CD4-positive, alpha-beta T cell (primary cell): ENCODE measurements at places on chromosomes 3 and 15.

DNA sequence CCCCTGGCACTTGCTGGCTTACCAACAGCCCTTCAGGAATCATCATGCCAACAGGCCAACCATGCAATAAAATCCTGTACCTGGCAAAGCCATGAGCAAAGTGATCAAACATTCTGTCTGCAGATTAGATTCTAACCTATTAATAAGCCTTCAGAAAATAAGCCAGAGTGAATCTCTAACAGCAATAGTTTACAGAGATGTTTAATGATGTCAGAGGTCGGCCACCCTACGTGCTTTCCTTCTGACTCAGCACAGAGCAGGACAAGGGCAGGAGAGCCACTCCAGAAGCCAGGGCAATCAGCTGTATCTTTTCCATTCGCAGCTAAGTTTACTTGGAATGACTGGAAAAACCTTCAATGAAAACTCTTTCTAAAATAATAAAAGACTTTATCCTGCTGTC lies 13.1 kb downstream of the COL8A1 start:
- no peak for DNase-seq

DNA sequence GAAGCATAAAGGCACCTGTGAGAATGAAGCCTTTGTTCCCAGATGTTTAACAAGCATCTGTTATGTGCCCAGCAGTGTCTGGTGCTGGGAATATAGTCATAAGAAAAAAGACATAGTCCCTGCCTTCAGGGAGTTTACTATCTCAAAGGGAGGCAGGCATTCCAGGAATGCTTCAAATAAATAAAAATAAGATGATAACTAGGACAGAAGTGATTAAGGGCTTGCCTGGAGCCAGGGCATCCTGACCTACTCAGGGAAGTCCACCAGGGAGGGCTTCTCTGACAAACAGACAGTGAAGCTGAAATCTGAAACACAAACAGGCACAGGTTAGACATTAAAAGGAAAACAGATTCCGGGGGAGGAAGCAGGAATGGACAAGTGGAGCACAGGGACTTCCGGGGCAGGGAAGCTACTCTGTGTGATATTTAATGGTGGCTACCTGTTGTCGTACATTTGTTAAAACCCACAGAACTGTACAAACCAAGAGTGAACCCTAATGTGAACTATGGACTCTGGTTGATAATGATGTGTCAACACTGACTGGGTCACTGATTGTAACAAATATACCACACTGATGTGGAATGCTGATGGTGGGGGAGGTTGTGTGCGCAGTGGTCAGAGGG lies 53.3 kb downstream of the ITGB5 start:
- no peak for DNase-seq

DNA sequence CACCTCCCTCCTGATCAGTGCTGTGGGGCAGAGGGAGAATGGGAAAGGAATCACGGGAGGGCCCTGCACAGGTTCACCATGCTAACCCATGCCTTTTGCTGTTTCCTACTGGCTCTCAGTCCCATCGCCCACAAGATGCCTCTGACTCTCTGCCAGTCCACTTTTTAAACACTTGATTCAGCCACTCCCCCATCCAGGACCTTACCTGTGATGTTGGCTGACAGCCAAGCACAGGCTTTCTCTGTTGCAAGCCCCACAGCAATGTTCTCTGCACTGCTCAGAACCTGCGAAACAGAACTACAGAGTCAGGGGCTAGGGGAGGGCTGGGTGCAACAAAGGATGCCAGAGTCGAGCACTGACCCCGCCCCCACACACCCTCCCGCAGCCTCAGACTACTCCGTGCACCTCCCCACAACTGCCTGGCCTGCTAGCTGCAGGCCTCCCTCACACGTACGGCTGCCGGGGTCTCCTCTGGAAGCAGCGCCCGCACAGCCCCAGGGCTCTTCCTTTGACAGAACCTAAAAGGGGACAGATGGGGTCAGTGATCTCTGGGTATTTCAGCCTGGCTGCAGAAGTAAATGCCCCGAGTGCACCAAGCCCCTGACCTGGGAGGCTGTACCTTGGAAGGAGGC lies 9.1 kb downstream of the CDAN1 start:
- no peak for DNase-seq

DNA sequence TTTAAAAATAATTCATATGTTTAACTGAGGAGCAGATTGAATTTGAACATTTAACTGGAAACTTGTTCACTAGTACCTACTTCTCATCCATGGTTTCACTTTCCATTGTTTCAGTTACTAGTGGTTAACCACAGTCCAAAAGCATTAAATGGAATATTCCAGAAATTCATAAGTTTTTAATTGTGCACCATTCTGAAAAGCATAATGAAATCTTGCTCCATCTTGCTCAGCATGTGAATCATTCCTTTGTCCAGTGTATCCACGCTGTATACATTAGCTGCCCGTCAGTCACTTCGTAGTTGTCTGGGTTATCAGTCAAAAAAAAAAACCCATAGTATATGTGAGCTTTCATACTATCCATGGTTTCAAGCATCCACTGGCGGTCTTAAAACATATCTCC lies 217.6 kb downstream of the TPRG1 start:
- no peak for DNase-seq

DNA sequence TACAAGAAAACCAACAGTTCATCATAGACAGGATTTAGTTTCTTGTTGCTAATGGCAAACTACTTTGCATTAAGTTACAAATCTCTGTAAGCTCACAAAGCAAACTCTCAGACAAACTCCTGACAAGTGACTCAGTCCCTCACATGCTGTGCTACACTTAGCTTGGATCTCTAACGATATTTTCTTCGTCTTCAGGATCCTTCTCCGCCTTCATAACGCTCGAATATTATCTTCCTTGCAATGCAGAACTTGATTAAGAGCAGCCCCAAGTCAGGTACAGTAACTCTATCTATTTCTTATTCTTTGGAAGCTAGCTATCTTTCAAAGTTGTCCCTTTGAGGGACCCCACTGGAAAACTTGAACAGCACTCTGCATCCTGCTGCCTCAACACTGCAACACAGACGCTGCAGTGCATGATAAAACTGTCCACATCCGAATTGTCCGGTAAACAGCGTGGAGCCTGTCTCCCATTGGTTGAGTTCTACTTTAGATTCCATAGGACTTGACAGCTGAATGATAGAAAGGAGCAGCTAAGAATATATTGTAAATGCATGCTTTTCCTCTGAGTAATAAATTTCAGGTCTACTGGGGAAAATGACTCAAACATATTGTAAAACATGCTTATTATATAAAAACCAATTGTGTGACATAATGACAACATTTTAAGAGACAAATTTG lies 61.3 kb downstream of the UACA start:
- no peak for DNase-seq
